ENCODE measurements at places on chromosomes 12 and 14.

GRCh38 chr14:66038212-66038611 is 448.0 kb upstream of the CCDC196 start:
- DNase-seq = no peak

- no peak for DNase-seq
Measured at GRCh38 chr12:9050521-9051157, 61.3 kb downstream of the KLRG1 start.

- no peak for DNase-seq
Measured at GRCh38 chr12:12334367-12335040, 15.5 kb downstream of the MANSC1 start.

GRCh38 chr12:65803251-65803650 is 21.0 kb upstream of the HMGA2 start:
- DNase-seq = no peak

- DNase-seq = no peak
Measured at GRCh38 chr12:46674800-46675199, 151.0 kb downstream of the SLC38A4 start.

- DNase-seq = no peak
Measured at GRCh38 chr12:114275086-114275485, 130.9 kb downstream of the TBX5 start.

DNA sequence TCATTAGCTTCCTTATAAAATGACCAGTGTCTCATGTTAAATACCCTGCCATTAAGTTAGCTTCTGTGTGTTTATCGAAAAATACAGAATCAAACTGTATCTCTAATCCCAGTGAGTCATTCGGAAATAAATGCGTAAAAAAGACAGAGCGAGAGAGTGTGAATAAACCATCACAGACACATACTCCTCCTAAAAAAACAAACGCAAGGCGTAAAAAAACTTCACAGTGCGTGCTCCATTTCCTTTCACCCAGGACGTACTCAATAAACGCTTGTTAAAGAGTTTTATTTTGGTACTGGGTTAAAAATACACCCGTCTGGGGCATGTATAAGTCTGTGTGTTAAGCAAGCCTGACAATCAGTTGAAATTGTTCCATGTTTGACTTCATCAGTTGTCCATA is 58.8 kb upstream of the ISM2 start:
- no peak for DNase-seq

DNA sequence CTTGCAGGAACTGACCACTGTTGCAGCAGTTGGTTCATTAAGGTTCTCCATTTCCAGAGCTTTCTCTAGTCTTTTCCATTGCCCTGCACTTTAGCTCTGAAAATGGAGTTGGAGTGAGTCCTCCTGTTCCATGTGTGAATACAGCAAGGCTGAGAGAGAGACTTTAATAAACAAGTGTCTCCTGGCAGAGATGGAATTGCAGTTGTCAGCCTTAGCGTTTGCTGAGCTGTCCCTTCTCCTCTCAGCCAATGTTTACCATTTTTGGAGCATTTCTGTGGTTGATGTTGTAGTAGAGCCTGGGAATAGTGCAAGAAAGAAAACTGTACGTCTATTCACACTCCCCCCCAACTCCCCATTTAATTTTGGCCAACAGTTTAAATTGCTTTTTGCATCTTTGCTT is 7.5 kb upstream of the MANSC4 start:
- no peak for DNase-seq

GRCh38 chr12:121388421-121388981 is 11.4 kb upstream of the RNF34 start:
- DNase-seq = no peak

GRCh38 chr12:22121224-22121623 is 75.2 kb downstream of the CMAS start:
- DNase-seq = no peak

DNA sequence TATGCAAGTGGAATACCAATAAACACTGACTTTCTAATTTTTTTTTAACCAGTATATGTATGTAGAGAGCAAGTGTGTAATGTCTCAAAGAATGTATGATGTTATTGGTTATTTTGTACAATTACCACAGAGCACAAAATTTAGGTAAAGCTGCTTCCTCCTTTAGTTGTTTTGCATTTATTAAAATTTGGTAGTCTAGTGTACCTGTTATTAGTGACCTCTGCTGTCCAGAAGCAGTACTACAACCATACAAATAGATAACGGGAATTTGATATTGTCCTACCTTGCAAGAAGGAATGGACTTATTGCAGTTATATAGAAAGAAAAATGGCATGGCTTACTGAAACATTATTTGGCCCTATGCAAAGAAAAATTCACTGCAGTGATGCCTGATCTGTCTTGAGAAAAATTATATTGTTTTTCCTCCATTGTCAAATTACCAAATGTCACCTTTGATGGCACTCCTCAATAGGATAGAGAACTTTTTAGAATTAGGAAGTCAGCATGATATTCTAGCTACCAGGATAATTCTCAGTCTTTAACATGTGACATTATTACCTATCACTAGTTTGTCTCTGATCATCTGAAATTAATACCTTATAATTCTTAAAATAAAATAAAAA is 153.9 kb upstream of the RMST start:
- no peak for DNase-seq

- DNase-seq = no peak
Measured at GRCh38 chr12:52687497-52688385, 7.5 kb upstream of the KRT1 start.

GRCh38 chr14:91899213-91899612 is 31.9 kb upstream of the TC2N start:
- DNase-seq = no peak

GRCh38 chr14:104433401-104434213 is 146.0 kb upstream of the C14orf180 start:
- DNase-seq = no peak

DNA sequence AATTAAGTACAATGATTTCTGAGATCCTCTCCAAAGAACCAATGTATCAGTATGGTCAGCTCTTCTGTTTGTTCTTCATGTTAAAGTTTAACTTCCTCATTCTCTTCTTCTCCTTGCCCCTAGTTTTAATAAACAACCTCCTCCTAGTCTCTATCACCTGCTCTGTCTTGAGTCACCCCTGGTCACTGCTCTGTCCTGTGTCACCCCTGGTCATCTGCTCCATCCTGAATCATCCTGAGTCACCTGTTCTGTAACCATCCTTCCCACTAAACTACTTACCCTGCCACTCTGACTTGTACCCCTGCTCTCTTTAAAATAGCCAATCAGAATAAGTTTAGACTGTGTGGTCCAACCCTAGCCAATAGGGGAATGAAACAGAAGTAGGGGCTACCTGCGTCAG is 100.5 kb downstream of the ALG10B start:
- no peak for DNase-seq

- DNase-seq = no peak
Measured at GRCh38 chr12:25840678-25841465, 117.6 kb upstream of the RASSF8 start.

DNA sequence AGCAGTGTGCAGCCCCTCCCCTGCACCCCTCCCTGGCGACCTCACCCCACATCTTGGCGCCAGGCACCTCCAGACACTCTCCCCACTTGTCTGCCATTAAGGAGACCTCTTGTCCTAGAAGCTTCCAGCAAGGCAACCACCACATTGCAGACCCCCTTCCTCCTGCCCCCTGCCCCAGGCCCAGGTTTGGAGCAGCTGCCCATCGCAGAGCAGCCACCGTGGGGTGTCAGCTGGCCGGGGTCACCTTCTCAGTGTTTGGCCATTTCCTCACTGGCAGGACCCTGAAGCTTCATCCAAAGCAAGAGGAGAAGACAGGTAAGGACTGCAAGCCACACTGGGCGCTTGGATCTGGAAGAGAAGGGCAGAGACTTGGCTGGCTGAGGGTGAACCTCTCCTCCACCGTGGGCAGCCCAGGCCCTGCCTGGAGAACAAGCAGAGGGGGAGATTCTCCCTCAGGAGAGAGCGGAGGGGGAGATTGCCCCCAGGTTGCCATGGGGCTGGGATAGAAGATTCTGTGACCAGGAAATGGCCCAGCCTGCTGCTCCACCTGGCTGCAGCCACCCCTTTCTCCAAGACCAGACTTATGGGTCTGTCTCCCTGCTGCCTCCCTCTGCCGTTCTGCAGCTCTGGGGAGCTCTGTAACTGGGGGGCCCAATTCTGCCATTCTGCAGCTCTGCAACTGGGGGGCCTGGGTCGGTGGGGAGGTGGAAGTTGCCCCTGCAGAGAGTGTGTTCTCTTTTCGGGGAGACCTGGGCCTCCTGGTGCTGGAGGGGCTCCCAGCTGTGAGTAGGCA is 72.9 kb upstream of the C14orf180 start:
- no peak for DNase-seq

- no peak for DNase-seq
Measured at GRCh38 chr14:68389943-68390342, 402.9 kb downstream of the ZFP36L1 start.

GRCh38 chr12:15563663-15564062 is 225.5 kb downstream of the EPS8 start:
- no peak for DNase-seq

DNA sequence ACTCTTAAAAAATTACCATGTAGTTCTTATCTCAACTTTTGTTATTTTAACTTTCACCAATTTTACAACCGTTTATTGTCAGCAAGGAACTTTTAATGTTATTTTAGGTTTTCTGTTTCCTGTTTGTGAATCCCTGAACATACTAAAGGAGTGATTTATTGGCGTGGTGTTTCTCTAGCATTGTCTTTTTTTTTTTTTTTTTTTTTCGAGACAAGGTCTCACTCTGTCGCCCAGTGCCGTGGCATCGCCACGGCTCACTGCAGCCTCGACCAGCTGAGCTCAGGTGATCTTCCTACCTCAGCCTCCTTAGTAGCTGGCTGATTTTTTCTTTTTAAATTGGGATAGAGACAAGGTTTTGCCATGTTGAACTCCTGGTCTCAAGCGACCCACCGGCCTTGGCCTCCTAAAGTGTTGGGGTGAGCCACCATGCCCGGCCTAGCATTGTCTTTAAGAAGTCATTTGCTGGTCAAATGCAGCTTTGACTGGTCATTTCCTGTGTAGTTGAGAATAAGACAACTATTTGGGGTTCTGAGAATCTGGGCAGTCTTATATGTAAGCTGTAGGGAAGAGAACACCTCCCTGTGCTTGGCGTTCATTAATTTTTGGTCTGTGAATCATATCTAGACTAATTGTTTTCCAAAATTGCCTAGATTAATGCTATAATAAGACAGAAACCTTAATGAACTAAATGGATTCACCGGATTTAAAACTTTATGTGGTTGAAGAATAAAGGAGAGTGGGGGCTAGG is 2.1 kb downstream of the WASHC4 start:
- DNase-seq = no peak
